Neural crest cell (in vitro differentiated cells): ENCODE measurements at places on chromosomes 6 and 20. TPM values are rescaled to one million over a fixed set of nuclear protein-coding genes. Genes with fewer than 3 reads are reported as not detected.

Gene RIPPLY2
- 0.66 and 0.72 TPM in 2 replicates for total RNA-seq

Gene RIPK1
- total RNA-seq: 12.1 and 12.2 TPM in 2 replicates

DNA sequence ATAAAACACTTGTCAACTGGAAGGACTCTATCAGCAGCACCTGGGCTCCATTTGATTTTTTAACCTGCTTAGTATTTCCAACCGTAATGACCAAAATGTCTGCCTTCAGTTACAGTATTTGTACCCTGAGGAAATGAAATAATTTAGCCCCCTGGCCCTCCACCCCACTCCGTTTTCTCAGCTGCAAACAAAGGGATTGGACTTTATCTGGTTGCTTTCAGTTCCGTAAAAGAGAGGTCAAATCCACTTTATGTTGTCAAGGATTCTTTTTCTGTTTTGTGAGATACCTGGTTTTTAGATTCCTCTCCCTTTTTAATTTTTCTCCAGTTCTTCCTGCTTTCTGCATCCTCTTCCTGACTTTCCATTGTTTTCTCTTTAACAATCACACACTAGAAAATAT lies 64.4 kb upstream of the BMP2 start:
- DNase-seq: no peak

DNA sequence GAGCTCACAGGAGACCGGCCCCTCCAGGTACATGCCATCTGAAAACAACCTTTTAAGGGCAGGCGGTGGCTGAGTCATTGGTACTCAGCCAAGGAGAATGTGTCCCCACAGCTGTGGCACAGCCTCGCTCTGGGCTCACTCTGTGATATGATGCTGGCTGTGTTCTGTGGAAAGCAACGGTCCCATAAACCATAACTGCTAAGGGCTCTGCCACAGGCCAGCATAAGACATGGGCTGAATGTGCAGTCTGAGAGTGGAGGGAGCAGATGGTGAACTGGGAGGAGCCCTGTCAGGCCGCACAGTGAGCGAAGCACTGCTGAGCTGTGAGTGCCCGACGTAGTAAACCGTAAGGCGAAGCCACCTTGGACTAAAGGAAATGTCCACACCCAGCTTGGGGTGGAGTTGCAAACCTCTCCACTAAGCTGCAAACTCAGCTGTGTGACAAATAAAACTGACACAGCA lies 375.8 kb downstream of the THBS2 start:
- DNase-seq: no peak

- DNase-seq: no peak
Observed at GRCh38 chr6:128463942-128464341, 56.5 kb downstream of the PTPRK start.

Gene IRAK1BP1
- total RNA-seq: 7.8 and 8.4 TPM in 2 replicates
